RPMI7951 (cell line): ENCODE measurements at places on chromosomes 2 and 18. TPM values are rescaled to one million over a fixed set of nuclear protein-coding genes. Genes with fewer than 3 reads are reported as not detected.

GRCh38 chr2:42935692-42936671 is 143.6 kb upstream of the HAAO start:
- DNase-seq: no peak

DNA sequence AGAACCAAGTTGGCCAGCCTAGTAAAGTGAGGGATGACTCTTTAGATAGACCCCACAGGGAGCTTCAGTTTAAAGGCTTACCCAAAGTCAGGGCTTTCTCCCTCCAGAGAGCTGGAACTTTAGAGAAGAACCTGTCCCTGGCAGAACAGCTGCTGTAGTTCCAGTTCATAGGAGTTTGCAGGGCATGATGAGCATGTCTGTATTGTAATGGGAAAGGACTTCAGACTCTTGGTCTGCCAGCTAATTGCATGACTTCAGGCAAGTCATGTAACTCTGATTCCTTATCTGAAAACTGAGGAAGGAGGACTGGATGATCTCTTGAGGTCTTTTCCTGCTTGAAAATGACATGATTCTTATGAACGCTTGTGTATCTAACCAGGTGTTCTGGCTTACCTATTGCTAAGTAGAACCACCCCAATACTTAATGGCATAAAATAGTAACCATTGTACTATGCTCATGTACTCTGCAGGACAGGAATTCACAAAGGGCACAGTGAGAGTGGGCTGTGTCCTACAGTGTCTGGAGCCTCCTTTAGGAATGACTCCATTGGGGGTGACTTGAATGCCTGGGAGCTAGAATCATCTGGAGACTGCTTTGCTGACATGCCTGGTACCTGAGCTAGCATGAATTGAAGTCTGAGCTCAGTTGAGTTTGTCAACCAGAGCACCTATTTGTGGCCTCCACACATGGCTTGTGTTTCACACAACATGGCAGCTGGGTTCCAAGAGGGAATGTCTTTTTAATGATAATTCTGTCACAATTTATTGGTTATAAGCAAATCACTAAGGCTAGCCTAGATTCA is 18.9 kb downstream of the SP5 start:
- no peak for DNase-seq

DNA sequence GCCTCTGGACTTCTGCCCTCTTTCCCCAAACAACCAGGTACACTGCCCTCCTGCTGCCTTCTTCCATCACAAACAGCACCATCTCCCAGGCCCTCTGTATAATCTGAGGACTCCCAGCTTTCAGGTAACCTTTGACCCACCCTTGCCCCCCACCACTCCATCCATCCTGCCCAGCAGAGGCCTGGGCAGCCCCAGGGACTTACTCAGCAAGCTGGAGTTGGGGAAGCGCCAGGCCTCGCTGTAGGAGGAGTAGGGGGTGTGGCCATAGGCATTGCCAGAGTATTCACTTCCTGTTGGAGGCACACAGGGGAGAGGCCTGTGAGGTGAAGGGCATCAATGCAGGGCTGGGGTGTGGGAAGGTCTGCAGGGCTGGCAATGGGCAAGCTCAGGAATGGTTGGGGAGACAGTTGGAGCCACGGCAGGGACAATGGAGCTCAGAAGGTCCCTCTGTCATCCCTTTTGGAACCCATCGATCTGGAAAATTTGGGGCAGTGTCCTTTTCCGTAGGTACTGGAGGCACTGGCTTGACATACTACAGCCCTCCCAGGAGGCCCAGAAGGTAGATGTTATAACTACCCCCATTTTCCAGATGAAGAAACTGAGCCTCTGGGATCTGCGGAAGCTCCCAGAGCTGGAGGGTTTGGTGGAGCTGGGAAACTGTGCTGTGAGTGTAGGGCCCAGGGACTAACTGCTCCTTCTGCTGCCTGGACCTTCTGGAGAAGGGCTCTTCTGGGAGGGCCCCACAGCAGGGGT is 46.3 kb downstream of the PSD4 start:
- peak; percentile 80 for DNase-seq

DNA sequence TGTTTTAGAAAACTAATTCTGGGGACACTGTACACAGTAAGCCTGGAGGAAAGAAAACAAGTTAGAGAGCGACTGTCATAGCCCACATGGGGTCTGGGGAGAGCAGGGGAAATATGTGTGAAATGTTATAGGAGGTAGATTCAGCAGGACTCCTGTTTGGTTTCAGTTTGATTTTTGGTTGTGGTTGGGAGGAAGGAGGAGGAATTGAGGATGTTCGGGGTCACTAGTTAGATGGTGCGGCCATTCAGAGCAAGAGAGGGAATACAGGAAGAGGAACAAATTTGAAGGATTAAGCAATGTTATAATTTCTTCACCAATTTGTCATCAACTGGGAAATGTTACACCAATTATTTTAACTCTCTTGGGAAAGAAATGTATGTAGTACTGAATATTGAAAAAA is 25.1 kb downstream of the TTC39C start:
- no peak for DNase-seq

DNA sequence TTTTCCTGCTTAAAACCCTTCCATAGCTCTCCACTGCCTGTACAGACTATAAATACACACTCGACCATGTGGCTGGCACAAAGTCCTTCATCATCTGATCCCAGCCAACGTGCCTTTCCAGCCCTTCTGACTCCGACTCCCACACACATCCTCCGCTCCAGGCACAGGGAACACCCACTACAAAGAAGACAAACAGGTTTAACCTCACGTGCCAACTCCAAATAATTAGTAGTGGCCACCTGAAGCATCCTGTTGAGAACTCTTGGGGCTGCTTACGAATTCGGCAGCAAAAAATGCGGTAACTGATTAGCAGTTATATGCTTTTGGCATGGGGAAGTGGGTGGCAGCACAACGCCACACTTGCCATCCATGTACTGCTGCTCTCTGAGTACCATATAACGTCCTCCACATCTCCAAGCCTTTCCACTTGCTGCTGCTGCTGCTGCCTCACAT is 12.1 kb downstream of the SPIRE1 start:
- DNase-seq: peak; percentile 61

- no peak for DNase-seq
These were observed 139.0 kb downstream of the ANTXR1 start for GRCh38 chr2:69151931-69152330.

DNA sequence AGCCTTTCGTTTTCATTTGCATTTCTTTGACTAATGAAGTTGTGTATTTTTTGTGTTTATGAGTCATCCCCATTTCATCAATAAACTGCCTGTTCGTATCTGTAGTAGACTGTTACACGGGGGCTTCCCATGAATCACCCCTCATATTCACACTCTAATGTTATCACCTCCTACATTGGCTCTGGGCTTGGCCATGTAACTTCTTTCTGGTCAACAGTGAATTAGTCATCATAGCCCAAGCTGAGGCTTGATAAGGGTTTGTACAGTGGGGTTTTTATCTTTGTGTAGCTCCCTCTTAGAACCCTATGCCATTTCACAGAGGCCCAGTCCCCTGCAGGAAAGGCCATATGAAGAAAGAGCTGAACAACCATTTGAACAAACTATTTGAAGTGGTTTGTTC is 151.0 kb downstream of the CCBE1 start:
- DNase-seq: peak; percentile 70

DNA sequence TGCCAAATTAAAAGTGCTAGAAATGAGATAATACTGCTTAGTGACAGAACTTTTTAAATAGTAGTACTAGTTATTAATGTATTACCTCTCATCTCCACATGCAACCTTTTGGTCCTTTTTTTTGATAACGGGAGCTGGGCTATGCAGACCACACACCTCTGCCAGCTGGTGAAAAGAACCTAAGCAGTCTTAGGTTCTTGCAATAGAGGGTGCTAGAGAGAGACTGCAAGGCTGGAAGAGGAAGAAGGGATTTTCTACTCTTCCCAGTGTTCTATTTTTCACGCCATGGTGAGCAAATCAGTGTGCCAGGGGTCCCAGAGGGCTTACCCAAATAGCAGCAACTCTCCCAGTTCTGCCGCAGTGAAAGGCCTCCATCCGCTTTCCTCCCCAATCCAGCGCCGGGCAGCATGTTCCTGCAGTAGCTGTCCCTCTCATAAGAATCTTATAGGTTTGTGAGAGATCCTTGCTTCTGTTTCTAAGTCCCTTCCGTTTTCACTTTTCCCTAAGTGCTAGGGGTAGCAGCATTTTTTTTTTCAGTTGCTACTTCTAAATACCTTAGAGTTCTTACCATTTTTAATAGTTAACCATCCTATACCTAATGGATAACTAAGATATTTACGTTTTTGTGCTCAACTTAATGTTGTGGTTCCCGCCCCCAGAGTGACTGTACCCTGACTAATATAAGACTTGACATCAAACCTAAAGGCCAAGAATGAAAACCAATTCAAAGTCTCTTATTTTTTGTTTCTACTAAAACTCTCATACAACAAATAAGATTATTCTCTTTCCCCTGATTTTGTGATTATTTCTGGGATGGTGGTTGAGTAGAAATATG is 69.4 kb upstream of the UBE2E3 start:
- no peak for DNase-seq

GRCh38 chr18:73741946-73742345 is 405.7 kb downstream of the FBXO15 start:
- DNase-seq: peak; percentile 37

- no peak for DNase-seq
These were observed 23.3 kb upstream of the HAAO start for GRCh38 chr2:42815726-42816125.

GRCh38 chr2:238129166-238130010 is 9.1 kb upstream of the KLHL30 start:
- DNase-seq: no peak

GRCh38 chr2:18208956-18209355 is 330.5 kb downstream of the KCNS3 start:
- DNase-seq: peak; percentile 48

GRCh38 chr18:78776706-78777285 is 202.8 kb upstream of the SALL3 start:
- no peak for DNase-seq

DNA sequence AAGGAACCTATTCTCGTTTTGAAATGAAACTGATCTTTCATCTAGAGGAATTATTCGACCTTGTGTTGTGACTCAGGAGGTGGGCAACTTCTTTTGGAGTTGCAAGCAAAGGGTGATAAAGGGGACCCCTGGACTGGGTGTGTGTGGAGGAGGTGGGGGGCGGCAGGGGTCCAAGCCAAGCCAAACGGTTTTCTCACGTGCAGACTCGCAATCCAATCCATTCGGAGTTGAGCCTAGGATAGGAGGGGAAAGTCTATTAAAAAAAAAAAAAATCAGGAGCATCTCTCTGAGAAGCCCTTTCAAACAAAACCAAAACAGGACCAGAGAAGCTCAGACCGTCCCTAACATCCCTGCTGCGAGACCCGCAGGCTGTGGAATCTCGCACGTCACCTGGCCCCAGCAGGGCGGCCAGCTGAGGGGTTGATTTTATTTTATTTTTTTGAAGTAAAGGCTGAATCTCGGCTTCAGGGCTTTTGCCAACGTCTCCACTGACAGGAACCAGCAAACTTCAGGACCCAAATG is 3.7 kb upstream of the ZEB2 start:
- DNase-seq: peak; percentile 41

DNA sequence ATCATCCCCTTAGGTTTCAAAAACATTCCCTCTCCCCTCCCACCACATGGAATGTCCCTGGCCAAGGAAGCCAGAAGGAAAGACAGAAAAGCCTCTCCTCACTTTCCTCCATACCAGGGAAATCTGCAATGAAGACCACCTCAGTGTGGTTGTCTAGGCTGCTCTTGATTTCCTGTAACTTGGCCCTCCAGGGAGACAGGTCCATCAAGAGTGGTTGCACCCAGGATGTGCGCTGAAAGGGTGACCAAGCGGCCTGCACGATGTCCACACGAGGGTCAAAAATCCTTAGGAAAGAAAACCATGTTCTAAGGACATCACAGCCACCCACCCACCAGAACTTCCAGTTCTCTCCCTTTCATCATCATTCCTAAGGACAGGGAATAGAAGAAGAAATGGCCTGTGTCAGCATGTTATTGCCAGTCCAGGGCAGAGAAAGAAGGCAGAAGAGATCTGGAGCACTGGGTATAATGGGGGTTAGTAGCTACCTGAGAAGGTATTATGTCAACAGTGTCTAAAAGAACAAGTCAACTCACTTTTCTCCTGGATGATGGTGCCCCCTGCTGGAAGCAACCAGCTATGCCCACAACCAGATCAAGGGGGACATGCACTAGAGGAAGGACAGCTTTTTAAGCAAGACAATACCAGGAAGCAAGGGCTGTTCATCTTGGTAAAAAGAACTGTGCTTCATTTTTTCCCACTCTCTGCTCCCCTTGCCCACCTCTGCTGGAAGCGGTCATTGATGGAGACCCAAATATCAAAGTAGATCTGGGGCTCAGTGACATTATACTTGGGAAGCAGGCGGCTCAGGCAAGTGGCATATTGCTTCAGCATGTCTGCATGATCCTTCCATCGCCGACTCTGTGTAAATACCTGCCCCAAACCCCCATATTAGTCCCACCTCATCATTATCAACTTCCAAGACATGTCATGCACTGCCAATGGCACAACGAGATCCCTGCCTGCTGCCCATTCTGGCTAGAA is 9.3 kb downstream of the GGCX start:
- DNase-seq: peak; percentile 69

DNA sequence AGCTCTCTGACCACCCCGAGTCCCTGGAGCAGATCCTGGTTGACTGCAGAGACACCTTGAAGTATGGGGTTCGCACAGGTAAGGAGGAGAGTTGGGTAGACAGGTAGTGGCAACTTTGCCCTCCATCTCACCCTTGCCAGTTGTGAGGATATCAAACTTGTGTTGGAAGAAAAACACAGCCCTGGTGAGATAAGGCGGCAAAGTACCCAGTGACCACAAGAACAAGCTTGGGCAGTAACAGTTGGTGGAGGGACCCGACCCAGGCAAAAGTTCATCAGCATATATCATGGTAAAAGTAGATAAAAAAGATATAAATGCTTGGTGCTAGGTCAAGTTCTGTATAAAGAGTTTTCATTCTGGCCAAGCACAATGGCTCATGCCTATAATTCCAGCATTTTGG is 14.4 kb downstream of the GAD1 start:
- DNase-seq: no peak

DNA sequence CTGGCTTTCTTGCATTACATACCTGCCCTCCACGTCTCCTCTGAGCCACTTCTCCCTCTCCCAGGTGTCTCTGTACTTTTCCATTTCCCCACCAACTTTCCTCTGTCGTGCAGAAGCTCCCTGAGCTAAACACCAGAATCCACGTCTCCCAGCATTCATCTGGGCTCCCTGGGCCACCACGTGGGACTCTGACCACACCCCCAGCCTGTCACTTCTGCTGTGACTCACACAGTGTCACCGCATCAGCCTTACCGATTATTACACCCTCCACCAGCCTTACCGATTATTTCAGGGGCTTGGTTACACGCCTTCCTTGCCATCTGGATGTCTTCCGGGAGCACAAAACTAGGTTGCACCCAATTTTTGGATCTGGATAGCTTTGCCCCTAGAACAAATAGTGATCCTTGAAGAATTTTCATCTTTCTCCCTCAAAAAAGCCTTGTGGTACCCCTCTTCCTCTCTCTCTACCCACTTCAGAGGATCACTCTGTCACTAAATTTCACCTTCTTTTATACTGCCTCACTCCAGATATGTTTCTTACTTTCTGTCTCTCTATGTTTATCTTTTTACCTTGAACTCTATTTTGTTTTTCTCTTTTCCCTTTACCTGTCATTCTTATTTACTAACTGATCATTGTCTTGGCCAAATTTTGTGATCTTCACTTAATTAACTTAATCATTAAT is 136.9 kb upstream of the CAB39 start:
- peak; percentile 65 for DNase-seq

GRCh38 chr2:229376866-229377265 is 105.8 kb upstream of the PID1 start:
- peak; percentile 70 for DNase-seq

GRCh38 chr2:20208476-20208859 is 16.5 kb downstream of the SDC1 start:
- DNase-seq: no peak

Gene CAVIN2
- not detected in 2 replicates for total RNA-seq

Gene NOP58
- 71.9 and 76.7 TPM in 2 replicates for total RNA-seq

Gene FHOD3
- total RNA-seq: 13.7 and 15.1 TPM in 2 replicates

Gene METAP1D
- 8.6 and 11.3 TPM in 2 replicates for total RNA-seq

Gene NT5DC4
- total RNA-seq: not detected in 2 replicates

Gene SCN1A
- total RNA-seq: not detected in 2 replicates
